A673 (cell line): ENCODE measurements at places on chromosomes 3 and 15. TPM values are rescaled to one million over a fixed set of nuclear protein-coding genes. Genes with fewer than 3 reads are reported as not detected.

GRCh38 chr3:177754508-177754921, 557.2 kb upstream of the TBL1XR1 start:
- no peaks in the 10 kb centered on the region for H3K27me3 ChIP-seq
- H3K36me3 ChIP-seq: no peaks in the 10 kb centered on the region
- no peak for DNase-seq
- H3K4me3 ChIP-seq: no peak overlapping the region

GRCh38 chr15:66682865-66683264, 19.2 kb upstream of the SMAD6 start:
- H3K4me3 ChIP-seq: no peak overlapping the region
- no peaks in the 10 kb centered on the region for H3K27me3 ChIP-seq
- H3K27ac ChIP-seq: no peak overlapping the region
- no peak for DNase-seq

DNA sequence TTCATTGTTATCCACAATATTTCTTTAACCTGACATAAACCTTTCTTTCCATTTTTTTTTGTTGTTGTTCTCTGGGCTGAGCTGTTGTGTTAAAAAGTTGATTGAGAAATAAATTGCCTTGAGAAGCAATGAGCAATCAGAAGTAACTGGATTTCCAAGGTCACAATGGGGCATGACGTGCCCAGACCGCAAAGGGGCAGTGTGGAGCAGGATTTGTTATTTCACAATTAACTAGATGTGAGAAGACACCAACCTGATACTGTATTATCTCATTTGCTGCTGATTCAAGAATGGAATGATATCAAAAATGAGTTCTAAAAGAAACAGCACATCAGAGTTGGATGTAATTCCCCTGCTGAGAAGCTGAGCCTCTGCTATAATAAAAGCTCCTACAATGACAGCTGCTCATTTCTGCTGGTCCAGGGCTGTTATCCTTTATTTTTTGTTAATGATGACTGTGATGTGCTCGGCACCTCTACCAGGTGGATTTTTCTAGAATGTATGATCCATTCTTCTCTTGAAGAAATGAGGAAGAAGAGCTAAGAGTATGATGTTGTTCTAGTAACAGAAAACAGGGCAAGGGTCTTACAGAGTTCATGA, 28.1 kb downstream of the CPNE4 start:
- H3K4me1 ChIP-seq: peaks cover 32% of the 10 kb centered on the region
- no peak overlapping the region for H3K4me3 ChIP-seq
- no peaks in the 10 kb centered on the region for H3K27me3 ChIP-seq

DNA sequence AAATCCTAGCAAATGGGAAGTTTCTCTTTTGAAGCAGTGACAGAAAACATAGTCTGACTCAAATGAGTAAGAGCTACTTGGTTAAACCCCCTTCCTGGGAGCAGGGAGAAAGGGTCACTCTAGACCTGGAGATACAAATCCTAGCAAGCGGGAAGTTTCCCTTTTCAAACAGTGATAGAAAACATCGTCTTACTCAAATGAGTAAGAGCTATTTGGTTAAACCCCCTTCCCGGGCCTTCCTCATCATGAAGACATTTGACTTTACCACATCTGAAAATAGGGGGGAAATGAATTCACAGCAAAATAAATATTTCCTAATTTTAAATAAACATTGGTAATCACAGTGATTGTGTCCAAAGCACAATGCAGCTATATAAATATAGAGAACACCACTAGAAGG, 79.2 kb downstream of the FOXB1 start:
- no peaks in the 10 kb centered on the region for H3K36me3 ChIP-seq
- no peaks in the 10 kb centered on the region for H3K4me1 ChIP-seq
- H3K27me3 ChIP-seq: peaks cover 14% of the 10 kb centered on the region
- DNase-seq: no peak
- H3K4me3 ChIP-seq: no peak overlapping the region

DNA sequence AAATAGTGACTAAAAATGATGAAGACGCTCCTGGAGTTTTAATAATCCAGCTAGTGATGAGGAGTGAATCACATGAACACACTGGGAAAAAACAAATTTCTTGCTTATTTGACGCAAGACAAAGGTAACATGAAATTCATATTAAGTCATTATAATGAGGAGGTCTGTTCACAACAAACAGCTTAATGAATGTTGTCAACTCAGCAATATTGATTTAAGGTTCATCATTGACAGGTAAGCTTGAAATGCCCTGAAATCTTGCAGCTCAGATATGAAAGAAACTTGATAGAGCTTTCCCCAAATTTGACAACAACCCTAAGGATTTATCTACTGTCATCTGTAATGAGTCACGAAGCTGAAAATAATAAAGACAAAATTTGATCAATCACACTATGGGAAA, 108.1 kb upstream of the SELENOK start:
- no peaks in the 10 kb centered on the region for H3K4me1 ChIP-seq
- H3K27ac ChIP-seq: no peak overlapping the region
- H3K27me3 ChIP-seq: no peaks in the 10 kb centered on the region
- H3K36me3 ChIP-seq: no peaks in the 10 kb centered on the region

- no peaks in the 10 kb centered on the region for H3K36me3 ChIP-seq
- H3K4me3 ChIP-seq: no peak overlapping the region
- no peak for DNase-seq
Measured at GRCh38 chr15:48888836-48889235, 10.9 kb downstream of the EID1 start.

GRCh38 chr15:66233487-66234415, 19.8 kb downstream of the MEGF11 start:
- H3K36me3 ChIP-seq: no peaks in the 10 kb centered on the region
- H3K27me3 ChIP-seq: peaks cover 43% of the 10 kb centered on the region
- peak; percentile 27 for DNase-seq
- no peak overlapping the region for H3K4me3 ChIP-seq
- no peaks in the 10 kb centered on the region for H3K4me1 ChIP-seq

DNA sequence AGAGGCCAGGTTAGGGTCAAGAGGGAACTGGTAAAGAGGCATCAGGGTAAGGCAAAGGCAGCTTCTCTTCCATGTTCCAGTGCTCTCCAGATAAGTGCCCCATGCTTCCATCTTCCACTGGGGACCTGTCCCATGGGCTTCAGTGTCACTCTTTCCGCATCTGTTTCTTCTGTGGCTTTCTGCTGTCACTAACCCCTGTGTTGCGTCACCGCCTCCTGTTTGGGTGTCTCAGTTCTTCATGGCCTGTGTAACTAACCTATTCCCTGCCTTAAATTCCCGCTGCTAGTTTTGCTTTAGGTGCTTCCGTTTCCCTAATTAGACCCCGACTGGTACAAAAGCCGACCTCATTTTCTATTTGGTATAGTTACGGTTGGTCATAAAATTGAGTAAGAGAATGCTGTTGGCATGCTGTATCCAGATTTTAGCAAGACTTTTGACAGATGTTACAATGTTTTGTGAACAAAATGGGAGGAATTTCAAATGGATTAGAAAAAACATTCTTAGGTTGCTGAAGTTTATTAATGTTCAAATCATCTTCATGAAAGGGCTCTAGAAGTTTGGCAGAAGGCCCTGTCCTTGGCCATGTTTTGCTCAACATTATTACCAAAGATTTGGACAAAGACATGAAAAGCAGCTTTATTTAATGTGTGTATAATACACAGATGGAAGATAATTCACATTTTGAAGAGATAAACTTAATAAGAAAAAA, 245.3 kb downstream of the BBX start:
- no peaks in the 10 kb centered on the region for H3K36me3 ChIP-seq
- H3K27me3 ChIP-seq: no peaks in the 10 kb centered on the region
- DNase-seq: peak; percentile 37
- H3K4me1 ChIP-seq: no peaks in the 10 kb centered on the region

DNA sequence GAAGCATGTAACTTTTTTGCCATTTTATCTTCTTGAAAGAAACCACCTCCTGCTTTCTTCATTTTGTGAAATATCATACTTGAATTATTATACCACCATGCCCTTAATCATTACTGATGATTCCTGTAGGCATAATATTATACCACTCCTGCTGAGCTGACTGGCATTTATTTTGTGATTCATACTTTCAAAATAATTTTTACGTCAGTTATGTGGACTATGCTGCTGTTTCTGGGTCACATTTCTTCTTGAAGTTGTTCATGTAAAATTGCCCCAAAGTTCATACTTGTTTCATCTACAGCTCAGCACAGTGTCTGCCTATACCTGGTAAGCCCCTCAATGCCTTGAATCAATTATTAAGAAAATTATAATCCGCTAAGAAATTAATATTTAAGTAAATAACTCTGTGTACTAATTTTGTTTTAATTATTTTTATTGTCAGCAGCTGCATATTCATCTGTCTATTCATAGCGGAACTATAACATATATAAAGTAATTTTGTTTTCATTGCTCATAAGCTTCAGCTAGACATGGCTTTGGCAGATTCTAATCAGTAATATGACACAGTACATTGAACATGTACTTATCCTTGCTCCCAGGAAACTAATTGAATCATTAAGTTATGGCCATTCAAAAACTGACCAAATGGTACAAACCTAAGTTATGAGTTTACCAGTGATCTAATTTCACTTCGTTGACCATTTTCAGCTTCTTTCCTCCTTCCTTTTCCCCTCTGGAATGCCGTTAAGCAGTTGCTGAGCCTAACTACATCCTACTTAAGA, 160.0 kb downstream of the NAALADL2 start:
- H3K4me1 ChIP-seq: no peaks in the 10 kb centered on the region
- no peaks in the 10 kb centered on the region for H3K36me3 ChIP-seq
- H3K27me3 ChIP-seq: no peaks in the 10 kb centered on the region
- no peak overlapping the region for H3K27ac ChIP-seq
- H3K4me3 ChIP-seq: no peak overlapping the region
- no peak for DNase-seq

DNA sequence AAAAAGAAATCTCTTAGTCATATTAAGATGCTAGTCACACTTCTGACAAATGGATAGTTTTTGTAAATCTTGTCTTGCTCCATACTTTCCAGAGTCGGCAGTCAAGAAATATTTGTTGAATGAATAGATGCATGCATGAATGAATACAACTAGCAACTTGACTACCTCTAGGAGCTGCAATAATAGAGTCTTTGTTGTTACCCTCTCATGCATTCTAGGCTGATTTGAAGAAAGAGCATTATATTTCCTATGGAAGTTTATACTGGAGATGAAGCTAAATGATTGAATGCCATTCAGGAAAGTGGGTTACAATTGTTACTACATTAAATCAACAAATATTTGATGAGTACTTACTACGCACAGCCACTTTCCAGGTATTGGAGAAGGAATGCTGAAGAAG, 18.1 kb upstream of the TRAT1 start:
- DNase-seq: no peak
- no peaks in the 10 kb centered on the region for H3K27me3 ChIP-seq
- no peak overlapping the region for H3K27ac ChIP-seq
- no peaks in the 10 kb centered on the region for H3K36me3 ChIP-seq
- no peaks in the 10 kb centered on the region for H3K4me1 ChIP-seq
- H3K4me3 ChIP-seq: no peak overlapping the region

GRCh38 chr3:126951561-126951960, 31.4 kb upstream of the PLXNA1 start:
- no peaks in the 10 kb centered on the region for H3K36me3 ChIP-seq
- H3K27ac ChIP-seq: no peak overlapping the region
- H3K4me3 ChIP-seq: no peak overlapping the region
- no peak for DNase-seq
- H3K4me1 ChIP-seq: no peaks in the 10 kb centered on the region
- no peaks in the 10 kb centered on the region for H3K27me3 ChIP-seq

DNA sequence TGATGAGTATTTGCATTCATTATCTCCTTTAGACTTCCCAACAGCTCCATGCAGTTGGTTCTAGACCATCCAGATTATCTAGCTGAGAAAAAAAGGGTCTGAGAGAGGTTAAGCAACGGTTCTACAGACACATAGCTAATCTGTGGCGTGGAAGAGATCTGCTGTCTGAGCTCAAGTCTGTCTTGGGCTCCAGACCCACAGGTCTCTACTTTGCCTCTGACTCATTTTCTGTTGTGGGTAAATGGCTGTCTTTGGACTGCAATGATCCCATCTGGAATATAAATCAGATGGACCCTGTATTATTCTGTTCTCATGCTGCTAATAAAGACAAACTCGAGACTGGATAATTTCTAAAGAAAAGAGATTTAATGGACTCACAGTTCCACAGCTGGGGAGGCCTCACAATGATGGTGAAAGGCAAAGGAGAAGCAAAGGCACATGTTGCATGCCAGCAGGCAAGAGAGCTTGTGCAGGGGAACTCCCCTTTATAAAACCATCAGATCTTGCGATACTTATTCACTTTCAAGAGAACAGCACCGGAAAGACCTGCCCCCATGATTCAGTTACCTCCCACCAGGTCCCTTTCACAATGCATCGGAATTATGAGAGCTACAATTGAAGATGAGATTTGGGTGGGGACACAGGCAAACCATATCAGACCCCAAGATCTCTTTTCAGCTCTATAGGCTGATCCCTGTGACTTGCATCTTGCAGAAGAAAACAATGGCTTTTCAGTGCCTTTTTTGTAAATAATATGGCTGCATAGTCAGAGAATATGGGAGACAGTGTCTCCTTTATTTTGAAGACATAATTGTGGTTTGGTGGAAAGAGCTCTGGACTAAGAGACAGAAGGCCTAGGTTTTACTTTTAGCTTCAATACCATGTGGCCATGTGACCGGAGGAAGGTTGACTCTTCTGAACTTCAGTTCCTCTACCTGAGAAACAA, 24.7 kb downstream of the CEMIP start:
- DNase-seq: no peak
- no peak overlapping the region for H3K4me3 ChIP-seq
- H3K4me1 ChIP-seq: no peaks in the 10 kb centered on the region

DNA sequence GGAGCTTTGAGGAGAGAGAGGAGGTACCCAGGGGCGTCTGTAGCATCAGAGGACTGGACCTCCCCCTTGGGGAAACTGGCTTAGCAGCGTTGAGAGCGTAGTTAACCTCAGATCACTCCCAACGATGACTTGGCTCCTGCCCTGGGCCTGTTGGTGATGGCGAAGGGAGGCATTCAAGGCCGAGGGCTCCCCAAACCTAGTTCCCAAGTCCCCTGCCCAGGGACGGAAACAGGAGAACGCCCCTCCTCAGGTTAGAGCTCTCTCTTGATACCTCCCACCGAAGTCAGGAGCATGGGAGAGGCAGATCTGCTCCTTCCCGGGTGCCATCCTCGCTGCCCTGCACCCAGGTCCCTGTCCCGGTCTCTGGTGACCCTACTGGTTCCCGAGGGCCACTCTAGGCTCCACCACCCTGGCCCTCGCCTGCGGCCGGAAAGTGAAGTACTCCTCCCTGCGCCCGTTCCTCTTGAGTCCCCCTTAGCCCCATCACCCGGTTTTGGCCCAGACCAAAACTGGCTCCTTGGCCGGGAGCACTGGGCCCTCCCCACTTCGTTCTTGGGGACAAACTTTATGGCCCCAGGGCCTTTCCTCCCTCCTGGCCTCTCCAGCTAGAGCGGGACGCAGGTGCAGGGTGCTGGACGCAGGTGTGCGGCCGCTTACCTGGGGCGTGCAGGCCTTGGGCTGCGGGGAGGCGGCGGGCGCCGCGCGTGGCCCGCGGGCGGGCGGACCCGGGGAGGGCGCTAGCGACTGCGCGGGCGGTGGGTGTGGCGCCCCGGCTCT, 2.6 kb upstream of the SKOR1 start:
- DNase-seq: no peak
- H3K27ac ChIP-seq: no peak overlapping the region
- peaks cover 30% of the 10 kb centered on the region for H3K4me1 ChIP-seq

- DNase-seq: no peak
- H3K36me3 ChIP-seq: no peaks in the 10 kb centered on the region
- H3K27ac ChIP-seq: no peak overlapping the region
- no peaks in the 10 kb centered on the region for H3K4me1 ChIP-seq
- H3K27me3 ChIP-seq: no peaks in the 10 kb centered on the region
Measured at GRCh38 chr3:61199843-61200242, 51.4 kb downstream of the FHIT start.

GRCh38 chr3:149813367-149814281, 609 bp downstream of the RNF13 start:
- H3K27me3 ChIP-seq: no peaks in the 10 kb centered on the region
- H3K27ac ChIP-seq: peak overlapping the region; percentile 87
- DNase-seq: peak; percentile 24

The FAM81A gene
- total RNA-seq: not detected in 2 replicates

The DLL4 gene
- total RNA-seq: 0.11 and 0.15 TPM in 2 replicates

The DPPA2 gene
- not detected in 2 replicates for total RNA-seq

The C2CD4A gene
- total RNA-seq: 0.22 and 0.34 TPM in 2 replicates
